ENCODE measurements at places on chromosomes 2 and 18. TPM values are rescaled to one million over a fixed set of nuclear protein-coding genes. Genes with fewer than 3 reads are reported as not detected.

Gene AQP12A
- total RNA-seq, result not detected

Gene HOXD9
- total RNA-seq, result 1.1 TPM

Gene PAX8
- total RNA-seq, result 0.98 TPM

Gene HRH4
- total RNA-seq, result not detected

Gene DPP10
- not detected for total RNA-seq

Gene FRZB
- total RNA-seq, result 0.13 TPM

Gene TDRD15
- not detected for total RNA-seq

Gene SPEG
- total RNA-seq, result 10.8 TPM

Gene DOCK10
- total RNA-seq, result 23.3 TPM

Gene FSHR
- total RNA-seq, result not detected

Gene TMEM37
- total RNA-seq, result 2.7 TPM

Gene NT5DC4
- total RNA-seq, result 0.94 TPM

Gene KCNG3
- 0.67 TPM for total RNA-seq

Gene KCNG2
- not detected for total RNA-seq

Gene PEX13
- 14.0 TPM for total RNA-seq

Gene CPO
- total RNA-seq, result 0.05 TPM
